CD4-positive, alpha-beta T cell treated with Interleukin-4 for 4 hours (primary cell): ENCODE measurements at places on chromosomes 1 and 21.

GRCh38 chr1:30521261-30521865 lies 202.0 kb downstream of the MATN1 start:
- no peak for DNase-seq

- no peak for DNase-seq
These were observed 771 bp upstream of the NTNG1 start for GRCh38 chr1:107139833-107140702.

DNA sequence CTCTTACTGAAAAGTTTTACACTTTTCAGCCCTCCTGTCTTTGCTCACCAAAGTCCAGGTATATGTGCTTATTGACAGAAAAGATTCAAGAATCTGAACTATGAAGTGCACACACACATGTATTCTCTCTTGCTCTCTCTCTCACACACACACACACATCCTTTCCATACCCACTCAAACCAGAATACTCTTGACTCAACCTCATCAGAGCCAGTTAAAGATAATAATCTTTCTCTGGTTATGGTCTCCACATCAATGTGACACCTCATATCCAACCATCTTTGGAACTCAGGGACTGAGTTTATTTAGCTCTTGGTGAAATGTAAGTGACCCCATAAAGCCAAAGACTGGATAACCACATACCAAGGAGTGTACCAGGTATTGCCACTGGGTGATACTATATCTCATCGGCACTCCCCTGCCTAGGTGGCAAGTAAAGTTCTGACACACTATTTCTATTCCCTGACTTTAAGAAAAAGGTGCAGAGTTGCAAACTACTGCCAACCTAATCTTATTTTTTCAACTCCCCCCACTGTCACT lies 24.9 kb upstream of the RGS8 start:
- no peak for DNase-seq

DNA sequence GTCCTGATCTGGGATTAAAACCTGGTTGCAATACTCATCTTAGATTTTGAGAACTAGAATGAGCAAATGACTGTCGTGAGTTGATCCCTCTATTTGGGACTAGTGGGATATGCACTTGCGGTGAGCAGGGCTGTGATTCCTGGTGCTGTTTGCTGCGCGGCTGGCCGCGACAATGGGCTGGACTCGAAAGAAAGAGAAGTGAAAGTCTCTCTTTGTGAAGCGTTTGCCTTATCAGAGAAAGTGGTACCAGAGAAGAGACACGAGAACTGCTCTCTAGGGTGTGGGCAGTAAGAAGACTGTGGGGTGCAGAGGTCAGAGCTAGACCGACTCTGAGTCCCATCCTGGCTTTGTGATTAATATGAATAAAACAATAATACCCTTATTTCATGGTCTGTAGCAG lies 8.6 kb downstream of the ST6GALNAC3 start:
- no peak for DNase-seq

- DNase-seq = no peak
These were observed 52.4 kb upstream of the USP1 start for GRCh38 chr1:62384276-62385005.

DNA sequence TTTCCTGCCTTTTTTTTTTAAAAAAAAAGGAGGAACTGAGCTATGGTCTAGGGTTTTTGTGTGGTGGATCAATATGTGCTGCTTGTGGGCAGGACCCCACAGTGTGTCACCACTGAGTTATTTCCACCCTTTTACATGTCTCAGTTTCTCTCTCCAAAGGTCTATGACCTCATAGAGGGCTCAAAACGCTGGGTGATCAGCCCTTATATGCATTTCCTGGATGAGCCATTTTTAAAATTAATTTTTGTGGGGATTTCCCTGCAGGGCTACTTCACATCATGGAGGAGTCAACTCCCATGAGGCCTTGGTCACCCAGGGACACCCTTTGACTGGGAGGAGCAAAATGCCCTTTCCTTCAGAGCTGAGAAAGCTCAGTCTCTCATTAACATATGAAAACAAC lies 20.7 kb upstream of the HAO2 start:
- DNase-seq = no peak

GRCh38 chr1:107467286-107467685 lies 326.4 kb downstream of the NTNG1 start:
- no peak for DNase-seq
